ENCODE measurements at places on chromosomes 12 and 14. TPM values are rescaled to one million over a fixed set of nuclear protein-coding genes. Genes with fewer than 3 reads are reported as not detected.

The KLHDC1 gene
- total RNA-seq, result 7.2 TPM

The CCDC177 gene
- total RNA-seq, result not detected

The NUDT4 gene
- total RNA-seq, result 26.8 TPM

The SMCO2 gene
- total RNA-seq, result not detected

The OR6C2 gene
- not detected for total RNA-seq

The KCNMB4 gene
- 0.71 TPM for total RNA-seq

GRCh38 chr14:95023886-95024285 lies 133.4 kb downstream of the DICER1 start:
- DNase-seq, result no peak

- no peak for DNase-seq
Observed at GRCh38 chr12:304805-305204, 42.2 kb upstream of the SLC6A13 start.

DNA sequence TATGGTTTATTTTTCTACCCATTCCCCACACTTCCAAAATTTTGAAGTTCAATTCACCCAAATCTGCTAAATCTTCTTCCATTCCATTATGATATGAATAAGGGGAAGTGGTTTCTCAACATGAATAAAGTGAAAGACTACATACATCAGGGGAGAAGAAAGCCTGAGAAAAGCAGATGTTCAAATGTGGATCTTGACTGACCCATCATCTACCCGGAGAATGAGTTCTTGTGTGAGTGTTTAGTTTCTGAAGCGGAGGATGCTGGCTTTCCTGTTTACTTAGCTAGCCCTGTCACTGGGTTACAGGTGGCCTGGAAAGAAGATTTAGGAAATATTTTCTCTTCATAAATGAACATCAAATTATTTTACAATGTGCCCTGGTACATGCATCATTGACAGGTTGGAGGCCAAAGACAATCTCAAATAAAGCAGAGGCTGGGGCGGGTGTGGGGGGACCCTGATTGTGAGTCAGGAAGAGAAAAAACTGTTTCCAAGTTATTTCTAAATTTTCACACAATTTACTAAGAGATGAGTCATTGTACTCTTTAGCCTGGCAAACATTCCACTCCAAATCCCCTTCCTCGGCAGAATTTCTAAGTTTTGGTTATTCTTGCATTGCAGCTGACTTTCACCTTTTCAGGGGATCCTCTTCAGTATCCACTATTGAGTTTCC lies 135.6 kb downstream of the SLC25A21 start:
- no peak for DNase-seq

DNA sequence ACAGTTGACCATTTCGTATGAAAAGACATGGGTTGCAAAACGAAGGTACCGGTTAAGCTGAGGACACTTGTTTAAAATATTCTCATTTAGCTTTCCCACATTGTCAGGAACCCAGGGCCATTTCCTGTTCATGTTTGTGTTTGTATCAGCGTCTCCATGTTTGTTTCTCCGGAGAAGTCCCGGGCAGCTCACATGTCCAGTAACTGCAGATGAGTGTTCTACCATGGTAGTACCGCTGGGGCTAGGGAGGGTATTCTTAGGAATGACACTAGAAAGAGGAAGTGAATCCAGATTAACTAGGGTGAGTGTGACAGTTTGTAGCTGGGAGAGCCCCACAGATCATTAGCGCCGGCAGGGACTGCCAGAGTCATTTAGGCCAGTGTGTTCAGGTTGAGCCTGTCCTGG lies 50.0 kb upstream of the EVL start:
- DNase-seq, result no peak

GRCh38 chr12:120119271-120119973 lies 2.9 kb upstream of the RAB35 start:
- no peak for DNase-seq

DNA sequence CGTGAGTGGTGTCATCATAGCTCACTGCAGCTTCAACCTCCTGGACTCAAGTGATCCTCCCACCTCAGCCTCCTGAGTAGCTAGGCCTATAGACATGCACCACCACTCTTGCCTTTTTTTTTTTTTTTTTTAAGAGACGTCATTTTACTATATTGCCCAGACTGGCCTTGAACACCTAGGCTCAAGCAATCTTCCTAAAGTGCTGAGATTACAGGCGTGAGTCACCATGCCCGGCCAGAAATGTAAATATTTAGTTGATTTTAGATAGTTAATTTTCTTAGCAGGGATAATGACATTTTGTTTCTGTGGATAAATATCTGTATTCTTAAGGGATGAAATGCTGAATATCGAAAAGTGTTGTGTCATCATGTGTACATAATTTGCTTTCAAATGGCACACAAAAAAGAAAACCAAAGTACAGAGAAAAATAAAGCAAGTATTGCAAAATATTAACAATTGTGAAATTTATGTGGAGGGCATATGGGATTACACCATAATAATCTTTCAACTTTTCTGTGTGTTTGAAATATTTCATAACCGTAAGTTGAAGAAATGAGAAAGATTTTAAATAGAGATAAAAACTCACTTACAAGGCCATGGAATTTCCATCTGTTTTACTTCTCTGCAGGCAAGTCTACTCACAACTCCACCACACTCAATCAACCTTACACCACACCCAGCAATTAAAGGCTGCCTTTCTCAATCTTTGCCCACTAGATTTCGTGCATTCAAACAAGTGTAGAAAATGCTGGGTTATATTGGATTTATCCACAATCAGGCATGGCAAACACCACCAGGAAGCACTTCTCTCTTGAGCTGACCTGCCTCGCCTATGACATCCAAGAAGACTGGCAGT lies 93.7 kb downstream of the SPTSSA start:
- no peak for DNase-seq

GRCh38 chr12:75938189-75938588 lies 93.4 kb downstream of the PHLDA1 start:
- DNase-seq, result no peak

DNA sequence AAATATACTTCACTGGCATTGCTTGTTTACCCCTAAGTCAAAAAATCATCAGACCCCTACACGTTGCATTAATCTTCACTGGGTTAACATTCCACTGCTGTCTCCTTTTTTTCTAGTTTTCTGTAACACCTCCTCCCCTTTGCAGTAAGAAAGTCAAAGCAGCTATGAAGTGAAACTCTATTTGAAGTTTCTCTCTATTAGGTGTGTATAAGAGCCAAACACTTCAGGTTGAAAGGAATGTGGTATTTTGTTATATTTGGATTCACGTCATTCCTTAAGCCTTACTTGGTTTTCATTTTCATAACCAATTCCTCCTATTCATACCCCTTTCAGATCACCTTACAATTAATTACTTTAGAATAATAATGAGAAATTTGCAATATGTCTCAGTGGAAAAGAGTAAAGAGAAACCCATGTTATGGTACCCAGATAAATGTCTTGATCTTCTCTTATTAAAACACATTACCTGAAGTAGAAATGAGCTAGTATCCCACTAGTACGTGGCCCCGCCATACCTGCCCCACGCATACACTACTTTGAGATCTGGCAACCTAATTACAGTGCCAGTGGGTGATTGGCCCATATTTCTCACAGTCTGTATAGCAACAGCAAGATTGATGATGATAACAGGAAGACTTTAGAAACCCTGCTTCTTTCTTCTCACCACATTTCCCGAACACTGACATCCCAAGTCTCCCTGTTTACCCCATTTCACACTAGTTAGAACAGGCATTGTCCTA lies 236.4 kb upstream of the RGS6 start:
- DNase-seq, result no peak

- DNase-seq, result no peak
Observed at GRCh38 chr12:28780096-28780495, 369.0 kb upstream of the FAR2 start.

DNA sequence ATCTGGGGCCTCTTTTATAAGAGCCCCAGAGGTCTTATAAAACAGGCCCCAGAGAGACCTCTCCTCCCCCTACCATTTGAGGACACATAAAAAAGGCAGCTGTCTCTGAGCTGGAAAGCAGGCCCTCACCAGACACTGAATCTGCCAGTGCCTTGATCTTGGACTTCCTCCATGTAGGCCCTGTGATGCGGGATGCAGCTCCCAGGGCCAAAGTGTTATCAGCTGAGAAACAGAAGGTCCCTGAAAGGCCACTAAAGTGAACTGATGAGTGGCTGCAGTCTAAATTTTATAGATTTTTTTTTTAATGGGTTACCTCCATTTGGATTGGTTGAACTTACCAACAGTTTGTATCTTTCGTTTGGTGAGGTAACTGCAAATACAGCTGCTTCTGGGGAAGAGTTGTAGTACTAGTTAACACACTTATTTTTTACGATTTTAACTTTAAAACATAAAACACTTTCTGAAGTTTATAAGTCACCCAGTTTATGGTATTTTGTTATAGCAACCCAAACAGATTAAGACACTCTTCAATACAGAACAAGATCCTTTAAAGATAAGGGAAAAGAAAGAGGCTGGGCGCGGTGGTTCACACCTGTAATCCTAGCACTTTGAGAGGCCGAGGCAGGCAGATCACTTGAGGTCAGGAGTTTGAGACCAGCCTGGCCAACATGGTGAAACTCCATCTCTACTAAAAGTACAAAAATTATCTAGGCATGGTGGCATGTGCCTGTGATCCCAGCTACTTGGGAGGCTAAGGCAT lies 5.6 kb upstream of the GUCY2C start:
- DNase-seq, result no peak

GRCh38 chr14:78967111-78967809 lies 797.1 kb downstream of the NRXN3 start:
- DNase-seq, result no peak

- DNase-seq, result no peak
Observed at GRCh38 chr14:51824191-51824590, 36.2 kb upstream of the GNG2 start.

DNA sequence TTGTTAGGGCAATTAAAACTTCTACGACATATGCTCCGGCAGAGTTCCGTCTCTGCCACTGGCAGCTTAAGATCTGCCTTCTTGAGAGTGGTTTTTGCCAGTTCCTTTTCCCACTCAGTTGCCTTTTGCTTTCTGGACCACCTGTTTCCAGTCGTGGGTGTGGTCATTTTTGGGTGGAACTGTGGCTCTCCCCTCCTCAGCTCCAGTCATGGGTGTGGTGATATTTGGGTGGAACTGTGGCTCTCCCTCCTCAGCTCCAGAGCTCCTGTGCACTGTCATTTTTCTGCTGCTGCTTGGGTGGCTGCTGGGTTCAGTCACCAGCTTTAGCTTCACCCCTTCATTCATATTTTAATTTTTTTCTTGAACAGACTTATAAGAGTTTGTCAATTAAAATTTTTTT lies 25.3 kb downstream of the WDR20 start:
- no peak for DNase-seq
